Stimulated activated CD4-positive, alpha-beta T cell treated with anti-CD3 and anti-CD28 coated beads, Interleukin-1b, Interleukin-23, amount 100 ng/mL, for 4 hours (primary cell): ENCODE measurements at places on chromosomes 11 and 22.

DNA sequence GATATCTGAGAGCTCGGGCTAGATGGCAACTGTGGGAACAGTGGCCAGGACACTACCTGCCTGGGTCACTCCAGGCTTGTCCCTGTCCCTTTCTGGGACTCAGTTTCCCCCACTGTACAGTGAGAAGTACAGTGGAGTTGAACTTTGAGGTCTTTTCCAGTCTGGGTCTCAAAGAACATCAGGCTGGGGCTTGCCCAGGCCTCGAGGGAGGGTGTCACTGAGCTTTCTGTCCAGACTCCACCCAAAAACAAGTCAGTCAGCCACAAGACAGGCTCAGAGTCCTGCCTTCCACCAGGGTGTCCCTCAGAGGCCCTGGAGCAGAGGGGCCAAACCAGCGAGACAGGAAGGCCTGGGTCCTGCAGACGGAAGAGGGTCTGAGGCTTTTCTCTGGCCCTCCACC, 2.0 kb upstream of the PLA2G3 start:
- DNase-seq, result no peak

GRCh38 chr11:3186166-3186953, 21.2 kb upstream of the OSBPL5 start:
- DNase-seq, result no peak

DNA sequence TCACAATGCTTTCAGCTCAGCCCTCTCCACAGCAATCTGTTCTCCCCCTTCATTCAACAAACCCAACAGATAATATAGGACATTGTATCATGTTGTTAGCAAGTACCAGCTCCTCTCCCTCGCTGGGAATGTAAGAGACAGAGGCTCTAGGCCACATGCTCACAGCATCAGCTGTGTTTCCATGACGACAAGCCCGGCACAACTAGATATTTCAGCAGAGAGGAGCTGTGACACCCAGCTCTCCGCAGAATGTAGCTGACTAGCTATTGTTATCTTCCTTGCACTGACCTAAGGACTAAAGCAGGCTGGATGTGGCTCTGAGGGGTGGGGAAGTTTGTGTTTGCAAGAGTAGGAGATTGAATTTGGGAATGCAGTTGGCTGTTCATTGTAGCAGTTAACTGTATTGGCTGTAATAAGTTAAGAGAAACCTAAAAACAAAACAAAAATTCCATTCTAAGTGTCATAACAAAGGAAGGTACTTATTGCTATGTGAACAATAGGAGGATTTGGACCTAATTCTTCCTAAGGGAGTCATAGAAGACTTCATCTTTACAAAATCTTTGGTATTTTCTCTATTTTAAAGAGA, 28.0 kb upstream of the RRAS2 start:
- no peak for DNase-seq

- no peak for DNase-seq
Measured at GRCh38 chr22:25208743-25209505, 9.3 kb downstream of the CRYBB3 start.

DNA sequence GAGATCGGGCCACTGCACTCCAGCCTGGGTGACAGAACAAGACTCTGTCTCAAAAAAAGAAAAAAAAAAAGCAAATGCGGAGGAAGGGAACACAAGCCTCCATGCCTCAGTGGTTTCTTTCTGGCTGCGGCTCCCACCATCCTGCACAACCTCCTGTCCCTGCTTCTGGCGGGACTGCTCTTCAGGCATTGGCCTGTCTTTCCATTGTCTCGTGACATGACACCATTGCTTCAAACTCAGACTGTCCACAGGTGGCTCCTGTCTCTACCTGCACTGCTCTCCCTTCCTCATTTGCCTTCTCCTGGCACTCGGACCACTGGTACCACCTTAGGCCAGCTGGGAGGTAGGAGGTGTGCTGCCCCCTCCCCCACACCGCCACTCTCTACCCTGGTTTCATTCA, 10.6 kb upstream of the PPM1F start:
- DNase-seq, result no peak

DNA sequence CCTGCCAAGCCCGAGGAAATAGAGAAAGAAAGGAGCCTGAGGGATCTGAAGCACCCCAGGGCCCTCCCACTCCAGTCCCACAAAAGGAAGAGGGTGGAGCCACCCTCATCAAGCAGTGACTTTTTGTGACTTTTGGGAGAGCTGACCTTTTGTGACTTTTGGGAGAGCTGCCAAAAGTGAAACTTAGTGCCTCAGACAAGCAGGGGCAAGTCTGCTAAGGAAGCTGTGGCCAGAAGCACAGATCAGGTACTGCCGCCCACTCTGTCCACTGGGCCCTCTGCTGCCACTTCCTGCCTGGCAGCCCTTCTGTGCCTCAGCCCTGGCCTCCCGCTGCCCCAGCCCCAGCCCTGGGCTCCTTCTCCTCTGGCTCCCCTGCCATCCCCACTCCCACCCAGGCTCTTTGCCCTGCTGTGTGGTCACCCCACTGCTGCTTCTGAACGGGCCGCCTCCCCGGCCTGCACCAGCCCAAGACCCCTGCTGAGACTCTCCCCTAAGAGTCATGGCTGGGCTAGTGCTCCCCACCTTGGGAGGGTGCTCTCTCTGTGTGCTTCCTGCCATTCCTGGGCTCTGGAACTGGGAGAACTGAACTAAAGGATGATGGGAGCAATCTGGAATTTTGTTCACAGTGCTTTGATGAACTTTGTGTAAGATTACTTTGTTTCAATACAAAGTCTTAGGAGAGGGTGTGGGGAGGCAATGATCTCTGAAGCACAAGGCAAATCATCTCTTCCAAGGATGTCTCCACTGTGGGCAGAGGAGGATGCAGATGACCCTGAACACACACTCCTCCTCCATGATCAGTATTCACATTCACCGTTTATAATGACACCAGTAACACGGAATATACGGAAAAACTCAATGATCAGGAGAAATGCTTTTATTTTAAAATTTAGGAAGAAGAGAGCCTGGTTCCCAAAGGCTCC, at the start of gene APOBEC3H:
Gene APOBEC3H (plus strand): TSS at position 147 of the 923 bp plus-strand sequence. CDS start 3,035 bp downstream, outside the sequence.
- no peak for DNase-seq

DNA sequence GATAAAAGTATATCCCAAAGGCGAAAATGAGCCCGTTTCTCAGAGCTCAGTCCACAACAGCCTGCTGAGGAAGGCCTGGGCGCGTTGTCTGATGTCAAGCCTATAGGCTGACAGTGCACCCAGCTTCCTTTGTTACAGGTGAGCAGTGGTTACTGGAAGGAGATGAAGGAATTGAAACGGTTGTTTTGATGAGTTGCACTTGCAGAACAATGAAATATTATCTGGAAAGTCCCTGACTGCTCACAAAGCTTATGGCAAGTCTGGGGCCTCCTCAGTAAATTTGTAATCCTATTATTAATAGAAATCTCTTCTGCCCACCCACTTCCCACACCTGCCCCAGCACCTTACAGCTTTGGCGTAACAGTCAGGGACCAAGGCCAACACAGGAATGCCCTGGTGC, 77.8 kb downstream of the C11orf91 start:
- no peak for DNase-seq

GRCh38 chr22:36156515-36157419, 3.8 kb downstream of the APOL3 start:
- peak; percentile 63 for DNase-seq

- no peak for DNase-seq
Measured at GRCh38 chr11:10623797-10624761, 55.6 kb upstream of the LYVE1 start.

- no peak for DNase-seq
Measured at GRCh38 chr11:118921121-118921928, 4.4 kb downstream of the BCL9L start.

- DNase-seq, result peak; percentile 24
Measured at GRCh38 chr22:50674606-50675552, 2.3 kb downstream of the SHANK3 start.

- DNase-seq, result no peak
Measured at GRCh38 chr11:25065746-25066145, 568.9 kb downstream of the LUZP2 start.

DNA sequence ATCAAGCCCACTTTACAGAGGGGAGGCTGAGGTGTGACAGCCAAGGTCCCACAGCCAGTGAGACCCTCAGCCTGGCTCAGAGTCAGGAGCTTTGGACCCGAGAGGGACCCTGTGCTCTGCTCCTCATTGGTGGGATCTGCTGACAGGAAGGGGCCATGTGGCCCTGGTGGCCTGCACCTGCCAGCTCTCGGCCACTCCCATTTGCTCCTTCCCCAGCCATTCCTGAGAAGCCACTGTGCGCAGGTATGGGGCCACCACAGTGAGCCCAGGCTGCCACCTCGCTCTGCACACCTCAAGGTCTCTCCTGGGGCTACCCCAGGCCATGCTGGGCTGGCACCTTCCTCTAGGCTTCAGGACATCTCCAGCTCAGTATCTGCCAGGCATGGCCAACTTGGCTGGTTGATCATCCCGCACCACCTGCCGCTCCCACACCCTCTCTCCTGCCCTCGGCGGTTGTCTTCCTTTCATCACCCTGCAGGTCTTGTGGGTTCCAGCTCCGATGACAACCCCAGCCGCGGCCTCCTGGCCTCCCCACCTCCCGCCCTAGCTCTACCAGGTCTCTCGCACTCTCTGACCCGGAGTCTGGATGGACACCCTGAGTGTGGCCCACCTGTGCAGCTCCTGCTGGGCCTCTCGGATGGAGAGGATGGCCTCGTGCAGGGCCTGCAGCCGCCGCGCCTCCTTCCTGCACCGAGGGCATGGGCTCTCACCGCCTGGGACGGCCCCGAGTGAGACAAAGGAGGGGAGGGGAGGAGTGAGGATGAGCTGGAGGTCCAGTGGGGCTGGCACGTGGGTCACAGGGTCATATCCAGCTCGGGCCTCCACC, 32.2 kb upstream of the CARS1 start:
- DNase-seq, result no peak

- DNase-seq, result no peak
Measured at GRCh38 chr11:63880403-63880790, 36.6 kb downstream of the RCOR2 start.

GRCh38 chr11:27158456-27159334, 118.1 kb downstream of the BBOX1 start:
- no peak for DNase-seq
